ENCODE measurements at places on chromosomes 6 and 20. TPM values are rescaled to one million over a fixed set of nuclear protein-coding genes. Genes with fewer than 3 reads are reported as not detected.

RNF39 gene
- total RNA-seq = not detected

GRCh38 chr20:56463428-56463827 is 5.0 kb upstream of the RTF2 start:
- H3K27me3 ChIP-seq = no peaks in the 10 kb centered on the region
- H3K4me3 ChIP-seq = no peak overlapping the region
- H3K36me3 ChIP-seq = peaks cover under 1% of the 10 kb centered on the region
- peaks cover 30% of the 10 kb centered on the region for H3K4me1 ChIP-seq
- no peak for DNase-seq

DNA sequence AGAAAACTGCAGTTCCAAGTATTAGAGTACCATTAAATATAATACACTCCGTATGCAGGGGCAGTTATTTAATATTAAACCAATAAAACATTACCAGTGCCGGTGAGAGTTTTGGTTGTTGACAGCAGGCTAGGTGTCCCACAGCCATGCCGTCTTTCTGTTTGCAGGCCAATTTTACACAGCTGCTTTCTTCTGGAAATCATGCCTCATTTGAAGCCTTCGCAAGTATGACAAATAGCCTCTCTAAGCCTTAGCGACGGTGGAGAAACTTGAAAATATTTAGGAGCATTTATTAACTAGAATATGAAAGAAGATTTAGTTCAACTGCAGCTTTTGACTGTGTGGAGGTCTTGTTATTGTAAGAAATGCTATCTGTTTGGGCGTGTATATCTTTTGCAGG is 226.0 kb downstream of the BMP2 start:
- H3K4me3 ChIP-seq = no peak overlapping the region
- no peaks in the 10 kb centered on the region for H3K36me3 ChIP-seq
- no peaks in the 10 kb centered on the region for H3K4me1 ChIP-seq
- H3K27ac ChIP-seq = no peak overlapping the region

GMPR gene
- 33.6 TPM for total RNA-seq

DNA sequence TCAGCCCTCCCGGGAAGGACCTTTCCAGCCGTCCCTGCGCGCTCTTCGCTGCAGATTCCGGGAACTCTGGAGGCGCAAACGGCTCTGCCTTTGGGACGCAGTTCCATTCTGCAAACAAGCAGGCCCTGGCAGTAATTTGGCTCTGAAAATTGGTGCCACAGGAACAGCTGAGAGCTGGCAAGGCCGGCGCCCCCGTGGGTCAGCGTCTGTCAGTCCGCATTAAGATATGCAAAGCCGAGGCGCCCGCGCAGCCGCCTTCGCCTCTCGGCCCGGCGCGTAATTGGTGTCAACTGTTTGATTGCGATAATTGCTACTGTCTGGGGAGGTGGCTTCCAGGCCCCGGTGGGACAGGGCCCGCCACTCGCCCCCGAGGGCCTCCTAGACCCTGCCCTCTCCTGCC is 73.6 kb downstream of the NCR2 start:
- no peaks in the 10 kb centered on the region for H3K4me1 ChIP-seq
- peaks cover 42% of the 10 kb centered on the region for H3K27me3 ChIP-seq
- no peak for DNase-seq
- H3K36me3 ChIP-seq = no peaks in the 10 kb centered on the region

All from T-helper 17 cell (primary cell).